T-helper 17 cell (primary cell): ENCODE measurements at places on chromosomes 1 and 21. TPM values are rescaled to one million over a fixed set of nuclear protein-coding genes. Genes with fewer than 3 reads are reported as not detected.

DNA sequence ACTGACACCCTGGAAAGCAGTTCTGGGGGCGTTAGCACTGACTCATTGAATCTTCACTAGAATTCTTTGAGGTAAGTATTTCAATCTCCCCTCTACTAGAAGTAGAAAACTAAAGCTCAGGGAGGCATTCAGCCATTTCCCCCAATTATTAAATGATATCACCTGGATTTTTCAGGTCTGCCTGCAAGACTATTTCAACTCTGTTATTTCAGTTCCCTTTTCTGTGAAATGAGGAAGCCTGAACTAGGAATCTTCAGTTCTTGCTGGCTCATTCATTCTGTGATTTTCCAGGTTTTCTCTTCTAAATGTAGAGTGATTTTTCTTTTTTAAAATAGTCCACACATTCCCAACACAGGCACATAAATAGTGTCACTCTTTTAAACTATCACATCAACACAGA is 337.0 kb upstream of the NR5A2 start:
- DNase-seq, result no peak

GRCh38 chr1:192436441-192437078 is 119.8 kb downstream of the RGS21 start:
- no peak for DNase-seq

- DNase-seq, result no peak
Measured at GRCh38 chr1:65114322-65114721, 33.7 kb upstream of the AK4 start.

- no peak for DNase-seq
Measured at GRCh38 chr1:202112859-202113689, 9.6 kb upstream of the GPR37L1 start.

DNA sequence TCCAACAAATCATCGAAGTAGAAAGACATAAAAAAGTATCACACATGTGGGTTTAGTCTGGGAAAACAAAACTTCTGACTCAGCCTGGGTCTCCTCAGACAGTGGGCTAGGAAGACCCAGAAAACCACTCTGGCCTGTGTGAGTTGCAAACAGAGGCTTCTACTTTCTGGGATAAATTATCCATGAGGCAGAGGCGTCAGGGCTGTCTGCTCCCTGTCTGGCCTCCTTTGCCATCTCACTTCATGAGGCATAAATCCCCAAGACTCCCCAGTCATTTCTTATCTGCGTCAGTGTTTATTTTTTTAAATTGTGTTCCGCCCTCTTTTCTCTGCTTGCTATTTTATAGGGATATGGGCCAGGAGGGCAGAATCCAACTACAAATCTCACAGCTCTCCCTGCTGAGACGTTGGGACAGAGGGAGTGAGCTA is 80.6 kb upstream of the TRABD2B start:
- no peak for DNase-seq

DNA sequence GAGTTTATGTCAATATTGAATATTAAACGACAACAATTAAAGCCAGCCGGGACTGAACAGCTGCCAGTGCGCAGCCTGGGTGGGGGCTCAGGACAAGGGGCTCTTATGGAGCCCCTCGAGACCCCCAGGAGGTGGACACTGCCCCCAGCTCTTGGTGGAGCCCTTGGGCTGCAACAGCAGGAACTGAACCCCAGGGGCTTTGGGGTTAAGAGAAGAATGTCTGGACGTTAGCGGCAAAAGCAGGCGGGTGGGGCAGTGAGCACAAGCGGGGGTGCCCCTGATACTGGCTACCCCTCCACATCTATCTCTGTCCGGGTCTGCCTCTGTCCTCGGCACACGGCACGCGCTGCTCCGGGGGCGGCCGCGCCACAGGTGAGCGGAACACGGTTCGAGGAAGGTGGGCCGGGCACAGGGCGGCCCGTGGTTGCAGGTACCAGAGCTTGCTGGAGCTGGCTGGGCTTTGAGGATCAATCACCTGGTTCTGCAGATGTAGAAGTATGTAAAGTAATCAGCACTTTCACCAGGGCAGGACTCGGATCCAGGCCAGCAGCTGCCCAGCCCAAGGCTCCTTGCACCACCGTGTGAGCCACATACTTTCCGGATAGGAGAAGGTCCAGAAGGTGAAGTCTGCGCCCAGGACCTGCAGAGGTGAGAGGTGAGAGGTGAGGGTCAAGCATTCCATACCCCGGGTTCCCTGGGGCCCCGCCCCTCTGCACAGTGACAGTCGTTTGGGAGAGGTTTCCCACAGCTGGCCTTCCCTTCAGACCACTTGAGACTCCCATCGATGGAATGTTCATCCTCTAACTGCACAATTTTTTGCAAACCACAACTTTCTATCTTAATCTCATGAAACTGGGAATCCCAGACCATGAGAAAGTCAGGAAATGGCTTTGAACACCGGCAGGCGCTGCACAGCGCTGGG is 12.4 kb upstream of the POFUT2 start:
- no peak for DNase-seq

GRCh38 chr21:26939601-26940111 is 27.2 kb downstream of the ADAMTS5 start:
- DNase-seq, result no peak

DNA sequence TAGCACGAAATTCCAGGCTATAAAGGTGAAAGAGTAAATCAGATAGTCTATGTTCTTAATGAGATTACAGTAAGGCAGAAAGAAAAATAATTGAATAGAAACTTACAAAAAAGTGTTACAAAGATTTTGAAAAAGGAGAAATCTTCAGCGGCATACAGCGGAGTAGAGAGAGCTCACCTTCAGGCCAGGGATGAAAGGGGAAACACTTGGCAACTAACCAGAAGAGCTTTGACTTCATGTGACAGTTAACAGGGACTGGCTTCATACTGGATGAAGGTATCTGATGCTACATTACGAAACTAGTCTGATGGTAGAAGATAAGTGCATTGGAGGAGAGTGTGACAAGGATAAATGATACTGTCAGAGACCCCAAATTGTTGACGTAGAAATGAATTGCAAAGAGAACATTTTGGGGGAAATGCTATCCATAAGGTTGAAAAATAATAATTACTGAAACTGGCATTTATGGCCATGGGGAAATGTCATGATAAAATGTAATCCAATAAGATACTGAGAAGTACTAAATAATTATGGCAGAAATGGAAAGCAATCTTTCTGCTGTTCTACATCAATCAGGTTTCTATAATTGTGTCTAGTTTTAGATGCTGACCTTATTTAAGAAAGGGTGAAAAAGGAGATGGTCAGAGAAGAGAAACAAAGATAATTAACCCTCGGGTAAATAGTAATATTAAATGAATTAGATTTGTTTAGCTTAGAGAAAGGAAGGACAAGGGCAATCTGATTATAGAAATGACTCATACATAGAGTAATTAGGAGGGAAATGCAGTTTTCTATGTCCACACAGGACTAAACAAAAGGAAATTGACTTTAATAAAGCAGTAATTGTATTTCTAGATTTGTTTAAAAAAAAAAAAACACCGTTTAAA is 808.7 kb downstream of the NCAM2 start:
- DNase-seq, result no peak

GRCh38 chr21:21864321-21864840 is 866.2 kb downstream of the NCAM2 start:
- DNase-seq, result no peak

- no peak for DNase-seq
Measured at GRCh38 chr1:220884109-220884980, 5.1 kb downstream of the HLX start.

DNA sequence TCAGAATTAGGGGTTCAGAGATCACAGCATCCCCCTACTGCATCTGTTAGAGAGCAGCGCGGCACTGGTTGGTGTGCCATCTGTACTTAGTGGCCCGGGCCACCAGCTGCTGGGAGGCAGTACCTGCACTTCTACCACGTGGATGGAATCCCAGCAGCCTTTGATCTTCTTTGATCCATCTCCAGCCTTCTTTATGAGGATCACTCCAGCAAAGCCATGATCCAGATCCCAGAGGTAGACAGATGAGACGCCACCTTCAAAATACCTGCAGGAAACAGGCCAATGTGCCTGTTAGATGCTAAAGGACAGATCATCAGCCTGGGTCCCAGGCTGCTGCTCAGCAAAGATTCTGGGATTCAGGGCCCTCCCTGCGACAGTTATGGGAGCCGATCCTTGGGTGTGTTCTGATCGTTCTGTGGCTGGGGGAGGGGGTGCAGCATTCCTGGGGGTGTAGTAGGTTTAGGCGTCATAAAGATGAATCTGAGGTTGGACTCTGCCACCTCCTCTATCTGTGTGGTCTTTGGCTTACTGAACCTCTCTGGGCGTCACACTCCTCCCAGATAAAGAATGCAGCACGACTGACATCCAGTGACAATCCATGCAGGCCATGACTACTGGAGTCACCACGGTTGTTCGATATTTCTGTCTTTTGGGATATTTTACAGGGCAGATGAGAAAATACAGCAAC is 45.3 kb downstream of the SLC66A1 start:
- DNase-seq, result no peak

MRPL39 gene
- 8.9 TPM for total RNA-seq

IL20 gene
- not detected for total RNA-seq
